ENCODE measurements at places on chromosomes 3 and 15.

DNA sequence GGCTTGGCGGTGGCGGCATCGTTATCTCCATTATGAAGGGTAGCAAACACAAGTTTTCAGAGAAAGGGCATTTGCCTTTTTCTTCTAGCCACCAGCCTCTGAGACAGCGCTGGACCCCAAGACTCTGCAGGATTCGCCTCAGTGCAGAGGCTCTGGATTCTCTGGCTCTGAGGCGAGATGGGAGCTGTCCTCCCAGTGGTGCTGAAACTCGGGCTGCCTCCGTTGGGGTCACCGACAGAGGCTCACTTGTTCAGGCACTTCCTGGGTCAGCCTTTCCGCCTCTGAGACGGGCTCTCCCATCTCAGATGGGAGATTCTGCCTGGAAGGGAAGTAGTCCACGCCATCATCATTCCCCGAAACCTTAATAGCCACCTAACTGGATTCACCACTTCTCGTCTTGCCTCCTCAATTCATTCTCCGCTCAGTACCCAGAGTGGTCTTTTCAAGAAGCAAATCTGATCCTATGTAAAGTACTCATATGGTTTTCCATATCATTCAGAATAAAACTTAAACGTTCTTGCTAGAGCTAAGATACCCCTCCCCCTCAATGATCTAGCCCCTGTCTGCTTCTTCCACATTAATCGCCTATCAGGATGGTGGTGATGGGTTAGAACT lies 76.9 kb downstream of the RHCG start:
- peak; percentile 44 for DNase-seq

GRCh38 chr3:129598000-129598381 lies 8.5 kb downstream of the PLXND1 start:
- DNase-seq = no peak

DNA sequence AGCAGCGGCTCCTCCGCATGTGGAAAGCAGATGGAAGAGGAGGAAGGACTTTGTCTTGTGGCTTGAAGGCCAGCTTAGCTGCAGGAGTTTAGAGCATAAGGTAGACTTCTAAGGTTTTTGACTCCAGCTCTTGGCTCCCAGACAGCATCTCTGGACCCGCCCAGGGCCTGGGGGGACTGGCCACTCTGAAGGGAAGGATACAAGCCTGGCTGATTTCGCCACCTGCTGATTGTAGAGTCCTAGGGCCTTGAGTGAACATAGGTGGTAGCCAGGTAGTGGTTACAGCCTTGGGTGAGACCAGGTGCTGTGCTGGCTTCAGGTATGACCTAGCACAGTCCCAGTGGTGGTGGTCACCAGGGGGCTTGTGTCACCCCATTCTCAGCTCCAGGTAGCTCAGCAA lies 48.4 kb upstream of the RPL35A start:
- no peak for DNase-seq

- DNase-seq = peak; percentile 22
These were observed 736 bp upstream of the MBNL1 start for GRCh38 chr3:152267831-152268554.

DNA sequence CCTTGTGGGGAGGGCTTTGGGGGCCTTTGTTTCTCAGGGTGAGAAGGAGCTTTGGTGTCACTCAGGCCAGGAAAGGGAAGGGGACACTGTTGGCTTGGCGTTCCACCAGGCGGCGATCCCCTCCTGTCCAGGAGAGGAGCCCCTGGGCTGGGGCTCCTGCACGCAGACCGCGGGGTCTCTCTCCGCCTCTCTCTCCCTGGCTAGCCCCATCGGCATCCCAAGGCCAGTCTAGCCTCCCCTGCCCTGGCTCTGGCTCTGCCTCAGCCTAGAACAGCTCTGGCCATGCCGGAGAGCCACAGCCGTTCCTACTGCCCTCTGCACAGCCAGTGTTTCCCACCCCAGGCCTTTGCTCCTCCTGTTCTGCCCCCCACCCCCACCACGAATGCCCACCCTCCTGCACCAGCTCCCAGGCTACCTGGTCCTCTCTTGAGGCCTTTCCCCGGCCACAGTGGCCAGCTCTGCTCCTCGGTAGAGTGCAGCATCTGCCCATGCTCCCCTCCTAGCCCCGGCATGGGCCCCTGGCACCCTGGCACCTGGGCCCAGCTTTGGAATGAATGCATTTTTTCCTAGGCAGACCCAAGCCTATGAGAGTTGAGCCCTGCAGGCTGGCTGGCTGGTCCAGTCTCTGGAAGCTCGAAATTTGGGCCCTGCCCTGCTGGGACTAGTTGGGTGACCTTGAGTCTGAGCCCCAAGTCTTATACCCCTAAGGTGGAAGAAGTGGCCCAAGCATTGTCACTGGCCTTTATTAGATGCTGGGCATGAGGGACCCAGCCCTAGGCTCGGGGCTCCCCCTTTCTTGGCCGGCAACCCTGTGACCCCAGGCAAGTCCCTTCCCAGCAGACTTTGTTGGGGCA lies 2.4 kb downstream of the PLXNA1 start:
- no peak for DNase-seq

- no peak for DNase-seq
These were observed 26.3 kb upstream of the ZNF148 start for GRCh38 chr3:125401402-125401801.

- no peak for DNase-seq
These were observed 76.2 kb downstream of the PLXNA1 start for GRCh38 chr3:127059072-127059471.

- DNase-seq = no peak
These were observed 67.2 kb downstream of the DHX30 start for GRCh38 chr3:47870156-47870555.

- no peak for DNase-seq
These were observed 3.7 kb upstream of the RPP25 start for GRCh38 chr15:74960286-74960685.

DNA sequence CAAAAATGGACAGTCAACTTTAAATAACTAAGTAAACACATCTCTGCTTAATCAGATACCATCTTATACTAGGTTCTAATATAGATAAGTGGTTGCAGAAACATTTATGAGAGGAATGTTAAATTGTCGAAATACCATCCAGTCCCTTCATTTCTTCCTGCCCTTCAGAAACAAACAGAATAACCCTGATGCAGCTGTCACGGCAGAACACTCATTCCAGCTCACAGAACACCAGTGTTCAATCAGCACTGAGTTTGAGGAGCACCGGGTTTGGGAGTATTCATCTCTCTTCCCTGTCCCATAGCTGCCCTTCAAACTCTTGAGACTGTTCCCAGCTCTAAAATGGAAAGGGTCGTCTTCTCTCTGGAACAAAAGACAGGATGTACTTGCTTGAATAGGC lies 61.1 kb upstream of the TSEN2 start:
- no peak for DNase-seq

GRCh38 chr3:141660614-141660947 lies 77.5 kb upstream of the RNF7 start:
- DNase-seq = no peak

- no peak for DNase-seq
These were observed 825.7 kb downstream of the SQOR start for GRCh38 chr15:46460431-46461094.

DNA sequence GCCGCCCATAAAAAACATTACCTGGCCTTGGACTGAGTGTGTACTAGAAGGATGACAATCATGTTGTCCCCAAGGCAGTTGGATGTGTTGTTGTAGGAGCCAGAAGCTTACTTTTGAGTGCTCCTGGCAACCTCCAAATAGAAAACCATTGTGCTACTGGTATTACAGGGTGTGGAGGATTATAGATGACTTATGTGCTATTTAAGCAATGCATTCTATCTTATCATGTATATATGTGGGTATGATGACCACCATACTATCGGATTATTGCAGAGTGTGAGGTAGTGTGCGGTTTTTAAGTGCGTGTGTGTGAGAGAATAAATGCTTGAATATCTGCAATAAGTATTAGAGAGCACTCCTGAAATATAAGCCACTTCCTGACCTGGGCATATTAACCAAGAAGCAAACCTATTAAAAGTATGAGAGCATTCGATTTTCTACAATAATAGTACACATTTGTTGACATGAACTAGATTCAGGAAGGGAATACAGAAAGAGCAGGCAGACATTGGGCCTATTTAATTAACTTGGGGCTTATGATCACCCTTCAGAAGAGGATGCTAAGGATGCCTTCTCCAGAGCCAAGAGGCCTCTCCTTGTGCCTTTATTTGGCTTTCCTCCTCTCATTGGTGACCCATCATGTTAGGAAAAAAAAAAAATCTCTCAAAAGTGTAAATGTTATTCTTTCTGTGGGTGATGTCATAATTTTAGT lies 11.7 kb upstream of the MBNL1 start:
- no peak for DNase-seq

DNA sequence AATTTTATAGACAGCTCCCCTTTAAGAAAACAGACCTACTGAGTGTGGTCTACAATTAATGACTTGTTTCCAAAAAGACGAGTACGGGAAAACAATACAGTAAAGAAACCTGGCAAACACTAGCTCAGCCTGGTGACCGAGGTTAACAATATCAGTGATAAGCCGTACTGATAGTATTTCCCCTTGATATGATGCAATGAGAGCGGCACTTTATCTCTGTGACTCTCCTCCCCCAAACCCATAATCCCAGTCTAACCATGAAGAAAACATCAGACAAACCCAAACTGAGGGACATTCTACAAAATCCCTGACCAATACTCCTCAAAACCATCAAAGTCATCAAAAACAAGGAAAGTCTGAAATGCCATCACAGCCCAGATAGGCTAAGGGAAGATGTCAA lies 8.2 kb downstream of the DENND4A start:
- no peak for DNase-seq

- peak; percentile 72 for DNase-seq
These were observed 67.6 kb downstream of the HES1 start for GRCh38 chr3:194203482-194204041.

- DNase-seq = no peak
These were observed 4.1 kb downstream of the RASGRP1 start for GRCh38 chr15:38560456-38560926.

- no peak for DNase-seq
These were observed 433 bp downstream of the FILIP1L start for GRCh38 chr3:100113723-100114412.

DNA sequence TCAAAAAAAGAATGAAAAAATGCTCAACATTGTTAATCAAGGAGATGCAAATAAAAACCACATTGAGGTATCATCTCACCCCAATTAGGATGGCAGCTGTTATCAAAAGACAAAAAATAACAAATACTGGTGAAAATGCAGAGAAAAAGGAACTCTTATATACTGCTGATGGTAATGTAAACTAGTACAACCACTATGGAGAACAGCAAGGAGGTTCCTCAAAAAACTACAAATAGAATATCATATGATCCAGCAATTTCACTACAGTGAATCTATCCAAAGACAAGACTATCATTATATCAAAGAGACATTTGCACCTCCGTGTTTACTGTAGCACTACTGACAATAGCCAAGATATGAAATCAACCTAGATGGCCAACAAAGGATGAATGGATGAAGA lies 58.4 kb downstream of the PEAK1 start:
- no peak for DNase-seq

- no peak for DNase-seq
These were observed 4.3 kb downstream of the SLC51A start for GRCh38 chr3:196220587-196220986.

DNA sequence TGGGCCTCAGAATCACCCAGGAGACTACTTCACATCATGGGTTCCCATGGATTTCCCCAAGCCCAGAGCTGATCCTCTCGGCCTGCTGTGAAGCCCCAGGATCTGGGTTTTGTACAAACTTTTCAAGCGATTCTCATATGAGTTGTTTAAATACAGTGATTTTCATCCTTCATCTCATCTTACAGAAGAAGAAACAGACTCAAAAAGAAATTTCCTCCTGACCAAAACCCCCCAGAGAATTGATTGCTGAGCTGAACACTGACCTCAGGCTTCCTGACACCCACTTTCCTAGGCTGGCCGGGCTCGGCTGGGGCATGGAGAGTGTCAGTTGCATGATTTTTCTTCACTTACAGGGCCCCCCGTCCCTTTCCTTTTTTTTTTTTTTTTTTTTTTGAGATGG lies 60.3 kb downstream of the BDH1 start:
- DNase-seq = no peak

- no peak for DNase-seq
These were observed 1.9 kb upstream of the PLCD1 start for GRCh38 chr3:38031022-38031994.

DNA sequence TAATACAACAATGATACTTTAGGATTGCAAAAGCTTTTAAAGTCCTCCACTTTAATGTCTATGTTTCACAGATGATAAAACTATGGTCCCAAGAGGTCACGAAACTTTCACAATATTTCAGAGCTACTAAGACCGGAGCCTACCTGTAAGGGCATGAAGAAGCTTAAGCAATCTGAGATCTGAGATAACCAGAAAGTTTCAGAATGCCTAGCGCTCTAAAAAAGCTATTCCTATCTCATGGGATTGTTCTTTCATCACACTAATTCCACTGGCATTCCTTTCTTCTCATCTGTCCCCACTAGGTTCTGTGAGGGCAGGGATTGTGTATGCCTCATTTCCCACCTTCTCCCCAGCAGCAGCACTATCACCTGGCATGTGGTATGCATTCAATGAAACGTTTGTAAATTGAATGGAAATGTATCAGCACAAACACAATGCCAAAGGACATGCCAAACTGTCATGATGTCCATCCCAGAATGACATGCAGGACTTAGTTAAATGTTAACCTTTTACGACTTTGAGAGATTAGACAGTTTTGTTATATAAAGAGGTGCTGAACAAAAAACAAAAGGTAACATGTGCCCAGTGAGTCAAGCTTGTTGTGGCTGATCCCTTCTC lies 104.7 kb upstream of the NR2F2 start:
- DNase-seq = no peak

DNA sequence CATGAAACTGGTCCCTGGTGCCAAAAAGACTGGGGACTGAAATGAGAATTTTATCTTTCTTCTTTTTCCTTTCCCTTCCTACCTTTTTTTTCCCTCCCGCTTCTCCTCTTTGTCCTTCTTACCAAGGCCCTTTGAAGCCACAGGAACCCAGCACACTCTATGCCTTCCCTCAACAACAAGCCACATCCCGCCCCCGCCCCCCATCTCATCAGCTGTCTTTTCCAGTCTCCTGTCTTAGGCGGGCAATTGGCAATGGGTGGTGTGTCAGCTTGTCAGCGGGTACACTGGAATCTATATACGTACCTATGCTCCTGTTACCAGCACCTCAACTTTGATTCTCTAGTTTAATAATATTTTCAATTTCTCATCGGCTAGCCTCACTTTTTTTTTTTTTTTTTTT lies 56.3 kb upstream of the CHD2 start:
- DNase-seq = no peak

GRCh38 chr3:142215106-142215505 lies 10.3 kb downstream of the GK5 start:
- DNase-seq = no peak

DNA sequence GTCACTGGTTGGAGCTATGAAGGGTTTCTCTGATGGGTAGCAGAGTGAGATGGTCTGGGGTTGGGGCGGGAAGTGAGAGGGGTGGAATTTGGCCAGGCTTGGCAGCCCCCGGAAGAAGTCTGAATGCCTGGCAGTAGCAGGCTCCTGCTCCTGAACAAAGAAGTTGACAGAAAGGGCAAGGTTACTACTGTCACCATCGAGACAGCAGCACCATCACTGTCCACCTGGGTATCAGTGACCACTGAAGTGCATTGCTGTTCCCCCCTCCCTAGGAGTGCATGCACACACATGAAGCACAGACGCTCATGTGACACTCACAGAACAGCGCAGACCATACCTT lies 42.9 kb downstream of the COLQ start:
- no peak for DNase-seq

All from B cell (primary cell).